ENCODE measurements at places on chromosomes 13 and 19.

DNA sequence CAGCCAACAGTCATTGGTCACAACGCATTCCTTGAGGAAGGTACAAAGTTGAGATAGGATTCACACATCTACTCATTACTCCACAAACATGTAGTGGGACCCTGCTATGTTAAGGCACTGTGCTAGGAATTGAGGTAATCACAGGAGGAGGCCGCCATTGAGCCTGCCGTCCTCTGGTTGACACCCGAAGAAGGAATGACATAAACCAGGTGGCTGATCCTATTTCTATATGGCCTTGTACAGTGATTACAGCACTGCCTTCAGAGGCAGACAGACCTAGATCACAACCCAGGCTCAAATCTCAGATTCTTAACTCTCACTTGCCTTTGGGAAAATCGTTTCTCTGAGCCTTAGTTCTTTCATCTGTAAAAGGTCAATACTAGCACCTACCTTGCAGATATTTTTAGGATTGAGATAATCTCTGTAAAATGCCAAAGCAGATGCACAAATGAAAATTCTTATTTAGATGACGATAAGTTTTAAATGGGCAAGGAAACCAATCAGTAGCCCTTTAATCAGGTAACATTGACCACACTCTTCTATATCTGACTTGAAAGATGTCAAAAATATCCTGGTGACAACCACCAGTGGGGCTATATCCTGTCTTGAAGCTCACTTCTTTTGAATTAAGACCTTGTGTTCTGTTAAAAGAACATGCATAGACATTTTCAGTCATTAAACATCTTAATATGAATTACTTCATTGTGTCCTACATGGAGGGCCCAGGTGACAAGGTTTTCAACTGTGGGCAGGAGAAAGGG, 251.6 kb downstream of the KCTD12 start:
- DNase-seq = no peak

DNA sequence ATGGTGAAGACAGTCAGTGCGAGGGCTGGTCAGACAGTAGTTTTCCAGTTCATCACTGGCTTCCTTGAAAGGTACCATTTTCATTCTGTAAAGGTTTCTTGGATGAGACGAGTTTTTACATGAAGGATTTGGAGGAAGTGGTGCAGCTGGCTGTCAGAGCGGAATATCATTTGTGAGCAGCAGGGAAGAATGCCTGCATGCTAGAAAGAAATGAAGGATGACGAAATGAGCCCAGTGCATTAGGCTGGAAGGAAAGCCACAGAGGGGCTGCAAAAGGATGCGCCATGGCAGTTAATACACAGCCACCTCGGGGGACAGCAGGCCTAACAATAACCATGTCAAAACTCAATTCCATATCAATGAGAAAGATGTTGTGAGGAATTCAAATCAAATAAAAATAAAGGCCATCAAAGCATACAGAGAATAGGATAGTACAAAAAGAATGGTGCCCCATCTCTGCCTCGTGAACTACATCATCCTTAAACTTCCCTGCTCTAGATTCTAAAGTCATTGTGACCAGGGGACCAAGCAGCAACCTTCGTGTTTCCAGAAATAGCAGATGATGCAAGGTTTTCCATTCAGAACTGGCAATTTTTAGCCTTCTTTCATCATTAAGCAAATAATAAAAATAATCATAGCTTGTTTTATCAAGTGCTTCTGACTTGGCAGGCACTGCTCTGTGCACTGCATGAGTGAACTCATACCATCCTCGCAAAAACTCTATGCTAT, 504.2 kb downstream of the RFC3 start:
- no peak for DNase-seq

DNA sequence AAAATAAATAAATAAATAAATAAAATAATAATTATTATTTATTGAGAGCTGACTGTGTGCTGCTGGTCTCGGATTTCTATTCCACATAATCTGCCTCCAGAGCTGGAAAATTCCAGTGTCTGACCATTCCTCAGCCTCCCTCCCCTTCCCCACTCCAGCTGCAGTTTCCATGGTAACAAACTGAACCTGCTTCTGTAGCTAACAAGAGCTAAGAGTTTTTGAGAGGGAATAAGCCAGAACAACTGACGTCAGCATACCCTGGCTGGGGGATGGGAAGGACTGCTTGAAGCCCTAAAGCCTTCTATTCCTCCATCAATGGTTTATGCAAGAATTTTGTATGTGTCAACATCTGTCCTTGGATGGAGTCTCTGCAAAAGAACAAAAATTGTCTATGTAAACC, 26.0 kb upstream of the PEG3 start:
- DNase-seq = no peak

- DNase-seq = no peak
Observed at GRCh38 chr13:100668408-100668807, 6.2 kb downstream of the TMTC4 start.

GRCh38 chr19:35557539-35558399, 5.7 kb downstream of the ATP4A start:
- peak; percentile 41 for DNase-seq

DNA sequence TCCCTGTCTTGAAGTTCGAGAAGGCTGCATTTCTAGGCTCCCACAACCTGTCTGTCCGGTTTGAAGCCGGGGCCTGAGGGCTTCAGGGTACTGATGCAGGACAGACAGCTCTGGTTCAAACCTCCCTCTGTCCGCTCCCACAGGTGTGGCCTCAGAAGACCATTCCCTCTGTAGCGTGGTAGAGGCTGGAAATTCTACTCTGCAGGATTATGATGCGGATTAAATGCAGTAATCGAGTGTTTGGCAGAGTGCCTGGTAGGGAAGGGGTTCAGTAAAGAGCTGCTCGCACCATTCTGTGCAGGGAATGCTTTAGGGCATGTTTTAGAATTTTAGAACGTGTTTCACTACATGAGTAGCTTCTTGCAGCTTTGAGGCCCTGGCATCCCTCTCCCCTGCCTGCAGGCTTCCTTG, 30.5 kb downstream of the PPP1R37 start:
- DNase-seq = no peak

DNA sequence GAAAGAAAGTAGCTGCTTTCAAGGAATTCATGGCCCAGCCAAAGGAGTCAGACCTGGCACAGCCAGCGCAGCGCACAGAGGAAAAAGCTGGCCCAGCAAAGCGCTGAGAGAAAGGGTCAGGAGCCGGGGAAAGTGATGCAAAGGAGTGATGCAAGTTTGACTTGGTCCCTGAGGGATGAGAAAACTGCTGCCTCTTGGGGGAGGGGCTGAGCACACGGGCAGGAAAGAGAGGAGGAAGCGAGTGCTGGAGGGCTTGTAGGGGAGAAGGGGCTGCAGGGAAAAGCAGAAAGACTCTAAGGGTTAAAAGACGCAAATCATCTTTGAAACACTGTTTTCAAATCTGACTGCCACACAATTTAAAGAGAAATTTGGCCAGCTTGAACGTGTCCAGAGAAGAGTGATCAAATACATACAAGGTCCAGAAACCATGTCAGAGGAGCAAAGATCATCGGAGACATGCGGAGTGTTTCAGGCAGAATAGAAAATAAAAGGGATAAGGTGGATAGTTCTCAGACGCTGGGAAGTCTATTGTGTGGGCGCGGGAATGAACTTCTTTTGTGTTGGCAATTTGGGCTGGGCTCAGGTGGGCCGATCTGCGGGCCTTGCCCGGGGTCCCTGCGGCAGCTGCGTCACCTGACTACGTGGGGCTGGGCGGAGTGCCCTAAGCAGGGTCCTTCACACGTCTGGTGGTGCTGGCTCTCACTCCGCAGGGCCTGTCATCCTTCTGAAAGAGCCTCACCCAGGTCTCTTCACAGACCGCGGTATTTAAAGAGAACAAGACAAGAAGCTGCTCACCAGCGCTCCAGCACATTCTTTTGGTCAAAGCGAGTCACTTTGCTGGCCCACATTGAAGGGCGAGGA, 18.1 kb downstream of the N4BP2L1 start:
- DNase-seq = no peak

- DNase-seq = no peak
Observed at GRCh38 chr19:6076291-6076665, 34.0 kb downstream of the RFX2 start.

- no peak for DNase-seq
Observed at GRCh38 chr19:3771000-3771905, 775 bp downstream of the RAX2 start.

GRCh38 chr13:91141543-91142061, 205.9 kb upstream of the MIR17HG start:
- no peak for DNase-seq

GRCh38 chr19:848386-848921, 3.6 kb upstream of the ELANE start:
- no peak for DNase-seq

- DNase-seq = no peak
Observed at GRCh38 chr13:112756967-112757758, 67.3 kb downstream of the ATP11A start.

DNA sequence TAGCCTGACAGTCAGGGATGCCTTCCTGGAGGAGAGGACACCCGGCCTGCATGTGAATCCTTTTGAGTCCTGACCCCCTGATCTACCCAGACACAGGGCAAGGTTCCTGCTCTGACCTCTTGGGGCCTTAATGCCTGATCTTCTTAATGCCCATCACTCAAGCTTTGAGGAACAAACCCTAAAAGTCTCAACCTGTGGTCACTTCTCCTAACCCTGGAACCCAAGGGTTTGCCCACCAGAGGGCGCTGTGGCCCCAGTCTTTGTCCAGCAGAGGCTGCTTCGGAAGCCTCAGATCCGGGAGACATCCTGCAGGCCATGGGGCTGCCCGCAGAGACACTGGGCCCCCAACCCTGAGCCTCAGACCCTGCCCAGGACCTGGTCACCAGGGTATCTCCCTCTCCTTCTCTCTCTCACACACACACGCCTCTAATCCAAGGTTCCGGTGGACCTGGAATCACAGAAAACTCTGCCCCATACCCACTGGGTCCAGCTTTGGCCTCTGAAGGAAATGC, 9.8 kb upstream of the DPF1 start:
- DNase-seq = peak; percentile 84

- DNase-seq = no peak
Observed at GRCh38 chr19:55907746-55908145, 24.4 kb downstream of the NLRP13 start.

DNA sequence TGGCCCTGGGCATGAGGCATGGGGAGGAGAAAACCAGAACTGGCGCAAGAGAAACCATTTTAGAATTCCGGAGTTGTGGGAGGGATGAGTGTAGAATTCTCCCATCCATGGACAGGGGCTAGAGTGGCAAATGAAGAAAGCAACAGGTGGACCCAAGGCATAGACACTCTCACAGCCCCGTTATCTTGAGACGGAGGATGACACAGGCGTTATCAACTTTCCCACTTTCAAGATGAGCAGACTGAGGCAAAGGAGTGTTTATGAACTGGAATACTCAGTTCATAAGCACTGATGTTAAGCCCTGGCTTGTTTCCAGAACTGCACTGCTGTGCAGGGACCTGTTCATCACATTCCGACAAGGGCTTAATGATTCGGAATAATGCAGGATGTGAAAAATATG, 1.1 kb upstream of the GTF3A start:
- DNase-seq = peak; percentile 46

DNA sequence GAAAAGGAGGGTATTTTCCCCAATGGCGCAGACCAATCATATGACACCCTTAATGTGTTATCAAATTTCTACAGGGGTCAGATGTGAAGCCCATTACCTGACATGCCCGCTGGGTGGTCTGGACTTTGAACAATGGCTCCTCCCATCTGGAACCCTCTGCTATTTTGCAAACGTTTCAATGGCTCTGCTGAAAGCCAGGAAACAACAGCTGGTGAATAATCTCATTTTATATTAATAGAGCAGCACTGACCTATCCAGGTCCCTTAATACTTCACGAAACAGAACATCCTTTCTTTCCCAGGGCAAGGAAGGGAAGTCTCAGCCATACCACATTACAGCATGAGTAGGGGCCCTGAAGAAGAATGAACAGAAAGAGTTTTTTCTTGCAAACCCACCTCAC, 20.3 kb upstream of the KPNA3 start:
- DNase-seq = no peak

DNA sequence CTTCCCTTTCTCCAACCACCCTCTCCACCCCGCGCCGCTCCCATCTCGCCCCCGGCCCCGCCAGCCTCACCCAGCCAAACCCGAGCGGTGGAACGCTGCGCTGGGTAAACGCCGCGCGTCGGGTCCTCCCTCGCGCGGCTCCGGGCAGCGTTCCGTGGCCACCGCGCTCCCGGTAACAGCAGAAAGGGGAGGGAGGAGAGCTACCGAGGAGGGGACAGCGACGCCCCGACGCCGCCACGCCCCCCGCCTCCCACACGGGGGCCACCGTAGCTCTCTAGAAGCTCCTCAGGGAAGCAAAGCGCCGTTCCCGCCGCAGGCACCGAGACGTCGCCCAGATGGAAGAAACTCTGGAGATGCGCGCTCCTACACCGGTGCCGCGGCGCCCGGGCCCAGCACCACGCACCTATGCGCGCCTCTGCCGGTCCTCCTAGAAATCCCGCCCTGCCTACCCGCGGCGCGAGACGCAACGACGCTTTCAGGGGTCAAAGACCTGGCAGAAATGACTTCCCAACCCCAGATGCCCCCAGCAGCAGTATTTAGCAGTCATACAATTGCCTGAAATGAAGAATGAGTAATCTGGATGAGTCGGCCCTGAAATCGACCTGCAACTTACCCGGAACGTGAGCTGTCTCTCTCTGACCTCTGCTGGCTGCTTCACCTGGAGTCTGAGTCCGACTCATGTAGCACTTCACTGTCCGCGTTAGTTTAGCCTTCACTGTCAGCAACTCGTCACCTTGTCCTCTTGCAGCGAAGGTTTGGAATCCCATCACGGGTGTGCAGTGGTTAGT, at the start of gene RUBCNL:
Gene RUBCNL, minus strand, starts transcription at position 189 of the 788 bp plus-strand sequence. CDS start 14,777 bp downstream, outside the sequence.
- DNase-seq = no peak

- DNase-seq = no peak
Observed at GRCh38 chr19:45448425-45448756, 19.4 kb upstream of the FOSB start.

DNA sequence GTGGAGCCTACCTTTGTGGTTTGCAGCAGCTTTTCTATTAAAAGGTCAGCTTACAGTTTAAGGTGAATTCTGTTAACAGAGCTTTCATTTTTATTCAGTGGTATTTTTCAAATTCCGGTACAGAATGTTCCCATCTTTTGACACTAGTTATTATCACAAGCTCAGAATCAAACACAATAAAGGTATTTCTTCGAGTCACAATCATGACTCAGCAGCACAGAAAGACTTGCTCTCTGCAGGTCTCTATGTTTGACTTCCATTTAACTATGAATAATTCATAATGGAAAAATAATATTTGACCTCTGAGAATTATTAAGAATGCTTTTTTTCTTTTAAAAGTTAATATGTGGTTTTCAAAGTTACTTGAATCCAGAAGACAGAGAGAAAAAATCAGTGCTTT, 28.2 kb downstream of the DACH1 start:
- no peak for DNase-seq

DNA sequence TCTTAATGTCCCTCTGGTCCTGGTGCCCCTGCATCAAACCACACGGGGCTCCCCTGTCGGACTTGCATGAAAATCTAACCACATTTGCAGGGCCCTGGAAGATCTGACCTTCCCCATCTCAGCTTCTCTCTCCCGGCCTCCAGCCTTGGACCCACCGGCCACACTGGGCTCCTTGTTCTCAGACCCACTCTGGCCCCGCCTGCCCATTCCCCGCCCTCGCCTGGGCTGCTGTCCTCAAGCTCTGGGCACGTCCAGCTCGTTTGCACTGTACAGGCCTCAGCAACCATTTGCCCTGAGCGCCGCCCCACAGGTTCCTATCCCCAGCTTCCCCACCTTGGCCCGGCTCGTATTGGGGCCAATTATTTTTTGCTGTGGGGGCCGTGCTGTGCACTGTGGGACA, 10.5 kb downstream of the MYO9B start:
- DNase-seq = no peak
